Amniotic stem cell (primary cell): ENCODE measurements at places on chromosomes 6 and 20.

DNA sequence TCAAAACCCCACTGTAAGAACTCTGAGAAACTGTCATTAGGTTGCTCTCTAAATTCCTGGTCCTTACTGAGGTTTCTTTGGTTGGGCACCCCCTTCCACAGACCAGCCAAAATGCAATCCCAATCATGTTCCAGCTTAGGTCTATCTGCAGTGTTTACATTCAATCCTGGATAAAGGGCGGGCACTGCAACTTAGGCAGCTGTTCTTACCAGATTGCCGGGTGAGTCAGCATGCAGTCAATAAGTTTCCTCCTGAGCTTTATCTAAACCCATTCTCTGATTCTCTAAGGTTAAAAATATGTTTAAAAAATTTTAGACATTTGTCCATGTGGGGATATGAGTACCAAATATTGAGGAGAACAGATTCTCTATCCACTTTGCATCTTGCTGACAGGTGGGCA is 197.8 kb downstream of the HAO1 start:
- no peak for DNase-seq

DNA sequence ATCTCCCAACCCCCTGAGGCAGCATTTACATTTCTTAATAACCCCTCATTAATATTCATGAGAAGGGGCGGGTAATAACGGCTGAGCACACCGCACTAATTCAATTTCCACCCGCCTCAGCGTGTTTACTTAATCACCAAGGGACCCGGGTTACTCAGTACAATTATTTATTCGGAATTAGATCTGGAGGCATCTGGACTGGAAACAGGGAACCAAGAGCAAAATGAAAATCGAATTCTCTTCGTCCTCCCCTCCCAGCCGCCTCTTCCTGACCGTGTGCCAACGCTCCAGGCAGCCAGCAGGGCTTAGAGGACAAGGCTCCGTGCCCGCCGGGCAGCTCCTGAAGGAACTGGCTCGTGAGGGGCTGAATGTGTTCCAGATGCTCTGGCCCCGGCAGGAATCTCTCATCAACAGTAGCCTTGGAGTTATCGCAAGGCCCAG is 23.5 kb upstream of the CTNNBL1 start:
- DNase-seq, result no peak

GRCh38 chr6:252775-253535 is 39.3 kb upstream of the DUSP22 start:
- no peak for DNase-seq

DNA sequence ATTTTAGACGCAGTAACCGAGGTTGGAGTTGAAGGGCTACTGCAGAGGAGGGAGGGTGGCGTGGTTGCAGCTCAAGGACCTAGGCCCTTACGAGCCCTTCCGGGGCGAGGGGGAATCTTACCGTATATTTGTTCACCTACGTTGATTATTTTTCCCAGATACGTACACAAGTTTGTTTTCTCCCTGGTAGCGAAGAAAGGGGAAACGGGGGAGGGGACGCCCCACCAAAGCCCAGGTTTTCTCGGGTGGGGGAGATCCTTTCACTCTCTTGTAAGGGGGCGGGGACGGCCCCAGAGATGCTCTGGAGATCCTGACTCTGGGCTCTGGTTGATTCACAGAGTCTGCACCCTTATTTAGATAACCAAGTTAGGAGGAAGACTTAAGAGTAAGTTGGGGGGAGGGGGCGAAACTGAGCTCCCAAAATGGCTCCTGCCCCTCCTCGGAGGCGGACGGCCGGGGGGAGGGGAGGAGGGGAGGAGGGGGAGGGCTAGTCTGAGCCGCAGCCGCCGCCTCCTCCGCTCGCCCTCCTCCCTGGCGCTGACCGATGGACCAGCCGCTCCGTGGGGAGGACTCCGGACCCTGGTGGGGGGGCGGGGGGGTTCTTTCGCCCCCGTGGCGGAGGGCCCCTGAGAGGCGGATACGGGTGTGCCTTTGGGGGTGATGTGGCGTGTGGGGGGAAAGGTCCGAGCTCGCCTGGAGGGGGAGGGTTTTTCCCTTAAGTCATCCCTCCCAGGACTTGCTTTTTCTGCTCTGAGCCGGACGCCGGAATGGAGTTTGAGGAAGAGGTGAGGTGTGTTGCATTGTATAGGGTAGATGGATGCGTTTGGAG is 2.2 kb downstream of the BRD2 start:
- peak; percentile 84 for DNase-seq

GRCh38 chr6:163985710-163986109 is 571.2 kb downstream of the QKI start:
- no peak for DNase-seq

DNA sequence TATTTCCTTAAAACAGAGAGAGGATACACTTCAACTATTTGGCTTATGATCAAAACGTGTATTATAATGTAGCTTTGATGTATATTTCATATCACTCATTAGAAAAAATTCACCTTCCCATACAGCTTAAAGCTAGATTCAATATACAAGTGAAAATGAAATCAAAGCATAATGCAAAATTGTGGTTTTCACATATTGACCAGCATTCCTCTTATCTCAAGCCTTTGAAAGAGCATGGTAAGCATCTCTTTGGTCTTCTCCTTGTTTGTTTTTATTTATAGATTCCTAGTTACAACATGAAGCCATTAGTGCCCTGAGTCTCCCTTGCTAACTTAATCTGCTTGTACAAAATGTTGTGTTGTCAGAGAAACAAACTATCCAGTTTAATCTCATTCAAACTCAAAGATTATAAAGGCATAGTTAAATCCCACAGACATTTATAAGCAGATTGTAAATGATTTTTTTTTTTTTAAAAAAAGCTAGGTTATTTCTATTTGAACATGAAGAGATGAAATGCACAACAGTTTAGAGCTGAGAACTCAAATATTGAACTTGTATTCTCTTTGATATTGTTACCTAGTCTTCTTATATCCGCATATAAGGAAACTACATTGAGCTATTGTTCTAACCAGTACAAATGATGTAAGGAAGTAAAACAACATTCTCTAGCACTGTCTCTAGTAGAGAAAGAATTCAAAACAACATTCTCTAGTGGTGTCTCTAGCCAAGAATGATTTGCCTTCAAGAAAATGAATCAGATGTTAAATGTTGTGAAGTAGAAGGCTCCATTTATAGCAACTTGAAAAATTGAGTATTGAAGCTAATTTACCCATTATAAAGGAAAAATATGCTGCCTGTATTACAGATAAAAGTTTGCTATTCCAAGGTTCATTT is 31.2 kb upstream of the SMIM28 start:
- no peak for DNase-seq

DNA sequence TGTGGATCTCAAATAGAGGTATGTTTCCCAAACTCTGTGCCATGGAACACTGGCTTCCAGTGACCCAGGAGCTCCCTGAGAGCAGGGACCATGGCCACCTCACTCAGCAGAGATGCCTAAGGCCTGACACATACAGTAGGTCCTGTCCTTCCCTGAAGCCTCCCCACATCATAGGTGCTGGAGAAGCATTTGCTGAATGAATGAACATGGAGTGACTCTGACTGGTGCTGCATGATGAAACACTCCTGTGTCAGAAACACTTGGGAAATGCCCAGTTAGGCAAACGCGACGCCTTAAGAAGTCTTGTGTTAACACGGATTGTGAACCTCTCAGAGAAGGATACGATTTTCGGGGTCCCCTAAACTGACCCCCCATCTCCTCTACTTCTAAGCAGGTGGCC is 14.3 kb downstream of the SLA2 start:
- no peak for DNase-seq

GRCh38 chr6:41437604-41438003 is 102.2 kb downstream of the NCR2 start:
- DNase-seq, result no peak

DNA sequence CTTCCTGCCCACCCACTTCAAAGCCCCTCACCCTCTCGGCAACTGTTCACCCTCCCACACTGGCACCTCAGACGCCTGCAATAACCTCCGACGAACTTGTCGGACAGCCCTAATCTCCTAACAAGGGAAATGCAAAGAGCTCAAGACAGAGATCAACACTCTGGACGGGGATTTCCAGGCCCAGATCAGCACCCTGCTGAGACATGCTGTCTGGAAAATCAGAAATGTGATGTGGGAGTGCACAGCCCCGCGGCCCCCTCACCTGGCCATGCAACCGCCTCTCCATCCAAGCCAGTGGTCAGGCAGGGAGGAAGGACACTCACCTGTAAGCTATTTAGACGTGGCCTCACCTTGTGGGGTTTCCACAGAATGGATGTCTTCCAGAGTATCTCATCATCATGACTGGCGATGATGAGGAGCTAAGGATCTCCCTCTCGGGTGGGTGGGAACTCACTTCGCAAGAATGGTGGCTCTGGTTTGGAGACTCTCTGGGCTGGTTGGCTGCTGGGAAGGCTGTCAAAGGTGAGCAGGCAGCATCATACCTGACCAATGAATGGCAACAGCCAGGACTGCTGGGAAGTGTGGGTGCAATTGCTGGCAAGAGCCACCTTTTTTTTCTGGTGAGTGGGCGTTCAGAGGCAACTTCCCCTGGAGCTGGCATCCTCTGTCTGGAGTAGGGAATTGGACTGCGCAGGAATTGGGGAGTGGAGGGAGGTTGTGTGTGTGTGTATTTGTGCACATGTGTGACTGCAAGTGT is 28.1 kb upstream of the ADTRP start:
- no peak for DNase-seq

GRCh38 chr6:52712136-52712535 is 41.2 kb downstream of the TMEM14A start:
- no peak for DNase-seq

GRCh38 chr20:10660661-10661060 is 13.1 kb downstream of the JAG1 start:
- DNase-seq, result no peak

DNA sequence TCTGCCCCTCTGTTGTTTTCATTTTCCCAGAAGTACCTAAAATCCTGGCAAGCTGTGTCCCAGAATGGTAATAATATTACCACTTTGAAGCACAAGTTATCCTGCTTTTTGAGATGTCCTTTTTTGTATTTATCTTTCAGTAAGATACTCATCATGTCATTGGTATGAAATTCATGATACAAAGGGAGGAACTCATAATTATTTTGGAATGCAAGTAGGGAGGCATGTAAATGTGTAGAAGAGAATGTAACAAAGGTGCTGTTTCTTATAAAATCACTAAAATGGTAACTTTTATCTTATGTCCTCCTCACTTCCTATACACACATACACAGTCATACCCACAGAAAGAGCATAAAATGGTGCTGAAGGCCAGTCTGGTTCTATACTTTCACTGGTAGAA is 109.9 kb downstream of the CD2AP start:
- DNase-seq, result no peak

DNA sequence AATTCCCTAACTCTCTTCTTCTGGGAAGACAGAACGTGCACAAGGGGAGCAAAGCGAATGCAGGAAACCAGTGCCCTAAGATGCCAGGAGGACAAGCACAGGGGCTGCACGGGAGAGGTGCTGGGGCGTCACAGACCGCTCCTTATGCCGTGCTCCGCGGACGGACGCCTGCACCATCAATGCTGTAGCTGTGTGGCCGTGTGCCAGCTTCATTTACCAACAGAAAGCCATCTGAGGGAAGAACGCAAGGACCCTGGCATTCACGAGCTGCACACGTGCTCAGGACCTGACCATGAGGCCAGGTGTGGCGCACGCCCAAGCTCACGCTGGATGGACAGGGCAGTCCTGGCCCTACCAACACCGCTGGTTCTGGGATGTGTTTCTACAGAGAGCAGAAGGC is 35.4 kb downstream of the WDR27 start:
- no peak for DNase-seq

DNA sequence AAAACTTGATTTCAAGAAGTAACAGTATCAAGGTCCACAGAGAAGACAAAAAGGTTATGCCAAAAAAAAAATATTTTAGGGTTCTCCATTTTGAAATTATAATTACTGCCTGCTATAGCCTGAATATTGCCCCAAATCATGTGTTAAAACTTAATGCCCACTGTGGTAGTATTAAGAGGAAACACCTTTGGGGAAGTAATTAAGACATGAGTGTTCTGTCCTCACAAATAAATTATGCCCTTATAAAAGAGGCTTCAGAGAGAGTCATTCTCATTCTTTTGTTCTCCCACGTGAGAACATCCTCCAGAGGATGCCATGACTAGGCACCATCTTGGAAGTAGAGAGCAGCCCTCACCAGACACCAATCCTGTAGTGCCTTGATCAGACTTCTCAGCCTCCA is 66.2 kb downstream of the GMDS start:
- no peak for DNase-seq

GRCh38 chr20:48697845-48698491 is 129.8 kb downstream of the PREX1 start:
- DNase-seq, result peak; percentile 48

DNA sequence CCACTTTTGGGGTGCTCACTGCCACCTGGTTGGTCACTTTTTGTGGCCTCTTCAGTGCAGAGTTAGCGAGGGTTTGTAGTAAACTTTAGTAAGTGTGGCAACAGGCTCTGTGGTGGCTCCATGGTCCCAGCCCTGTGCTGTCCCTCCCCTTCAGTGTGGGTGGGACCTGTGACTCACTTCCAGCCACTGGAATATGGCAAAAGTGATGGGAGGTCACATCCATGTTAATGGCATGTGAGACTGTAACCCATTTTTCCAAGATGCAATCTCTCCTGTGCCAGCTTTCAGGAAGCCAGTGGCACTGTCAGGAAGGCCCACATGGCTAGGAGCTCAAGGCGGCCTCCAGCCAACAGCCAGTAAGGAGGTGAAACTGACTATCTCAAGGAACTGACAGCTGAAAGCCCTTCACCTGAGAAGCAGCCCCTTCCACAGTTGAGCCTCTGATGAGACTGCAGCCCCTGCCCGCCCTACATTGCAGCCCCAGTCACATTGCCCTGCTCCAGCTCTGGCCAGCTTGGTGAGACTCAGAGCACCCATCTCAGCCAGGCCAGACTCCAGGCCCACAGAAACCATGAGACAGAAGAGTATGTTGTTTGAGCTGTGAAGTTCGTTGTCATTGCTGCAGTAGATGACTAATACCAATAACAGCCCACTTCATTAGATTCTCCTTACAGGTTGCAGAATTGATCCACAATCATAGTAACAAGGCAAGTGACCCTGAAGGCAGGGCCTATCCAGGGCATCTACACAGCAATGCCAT is 13.1 kb upstream of the CST7 start:
- DNase-seq, result no peak

DNA sequence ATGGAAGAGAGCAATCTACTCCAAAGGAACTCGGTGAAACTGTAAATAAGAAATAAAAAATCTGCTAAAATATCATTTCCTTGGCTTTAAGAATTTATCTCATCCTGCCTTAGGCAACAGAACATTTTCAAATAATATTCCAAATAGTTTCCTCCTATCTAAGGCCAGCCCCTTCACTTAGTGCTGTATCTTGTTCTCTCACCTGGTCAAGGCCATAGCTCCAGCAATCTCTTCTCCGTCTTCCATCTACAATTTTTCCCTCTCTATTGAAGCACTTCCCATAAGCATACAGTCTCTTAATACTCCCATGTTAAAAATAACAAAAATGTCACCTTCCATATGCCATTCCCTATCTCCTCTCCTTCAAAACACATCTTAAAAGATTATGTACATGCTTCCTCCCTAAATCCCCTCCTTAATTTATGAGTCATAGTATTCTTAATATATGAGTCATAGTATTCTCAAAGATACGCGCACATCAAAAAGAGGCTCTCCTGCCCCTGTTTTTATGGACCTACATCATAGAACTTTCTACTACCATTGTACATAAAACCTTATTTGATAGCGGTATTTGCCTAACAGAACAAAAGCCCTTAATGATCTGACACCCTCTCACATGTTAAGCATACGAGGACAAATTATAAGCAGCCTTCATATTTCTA is 146.9 kb downstream of the PDE10A start:
- no peak for DNase-seq

GRCh38 chr6:4803343-4803744 is 27.1 kb downstream of the CDYL start:
- no peak for DNase-seq
